NCI-H1105 (cell line): ENCODE measurements at places on chromosomes 1 and 21.

GRCh38 chr1:52296345-52296744 lies 69.7 kb downstream of the CC2D1B start:
- DNase-seq = peak; percentile 30

DNA sequence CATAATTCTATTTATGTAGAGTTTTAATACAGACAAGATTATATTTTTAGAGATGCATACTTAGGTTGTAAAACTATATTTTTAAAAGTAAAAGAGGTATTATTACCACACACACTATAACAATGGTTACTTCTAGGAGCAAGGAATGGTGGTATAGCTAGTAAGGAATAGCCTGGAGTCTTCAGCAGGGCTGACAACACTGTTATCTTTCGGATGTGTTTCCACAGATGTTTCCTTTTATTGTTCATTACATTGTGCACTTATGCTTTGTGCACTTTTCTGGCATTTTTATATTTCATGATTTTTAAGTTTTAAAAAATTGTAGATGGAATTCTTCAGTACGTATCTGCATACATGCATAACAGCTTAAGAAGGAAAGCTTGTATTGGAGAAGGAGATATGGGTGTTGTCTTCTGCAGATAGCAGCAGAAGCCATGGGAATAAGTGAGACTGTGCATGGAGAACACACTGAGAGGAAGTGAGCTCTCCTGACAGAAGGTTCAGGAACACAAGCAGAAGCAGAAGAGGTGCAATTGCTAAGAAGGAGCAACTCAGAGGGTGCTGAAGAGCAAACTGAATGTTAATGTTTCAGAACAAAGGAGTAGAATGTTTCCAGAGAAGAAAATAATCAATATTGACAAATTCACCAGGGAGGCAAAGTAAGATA lies 91.8 kb downstream of the UCHL5 start:
- DNase-seq = no peak

GRCh38 chr1:110668549-110668948 lies 6.2 kb downstream of the KCNA3 start:
- no peak for DNase-seq

GRCh38 chr1:175033953-175034352 lies 10.7 kb upstream of the MRPS14 start:
- no peak for DNase-seq

DNA sequence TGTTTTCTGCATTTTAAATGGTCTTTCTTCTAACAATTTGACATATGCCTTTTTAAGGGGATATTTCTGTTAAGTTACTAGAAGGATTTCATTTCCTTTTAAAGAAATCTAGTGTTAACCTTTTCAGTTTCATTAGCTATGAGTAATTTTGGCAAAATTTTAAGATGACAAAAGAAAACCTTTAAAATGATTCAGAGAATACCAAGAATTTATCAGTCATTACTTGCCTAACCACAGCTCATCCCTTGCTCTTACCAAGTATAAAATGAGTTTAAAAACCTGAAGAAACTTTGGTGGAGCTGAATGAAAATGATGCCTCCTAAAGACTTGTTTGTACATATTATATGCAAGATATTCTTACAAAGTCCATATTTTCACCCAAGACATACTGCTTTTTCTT lies 101.7 kb downstream of the NEK7 start:
- no peak for DNase-seq

- DNase-seq = no peak
Measured at GRCh38 chr1:178540646-178541045, 27.7 kb downstream of the TEX35 start.

DNA sequence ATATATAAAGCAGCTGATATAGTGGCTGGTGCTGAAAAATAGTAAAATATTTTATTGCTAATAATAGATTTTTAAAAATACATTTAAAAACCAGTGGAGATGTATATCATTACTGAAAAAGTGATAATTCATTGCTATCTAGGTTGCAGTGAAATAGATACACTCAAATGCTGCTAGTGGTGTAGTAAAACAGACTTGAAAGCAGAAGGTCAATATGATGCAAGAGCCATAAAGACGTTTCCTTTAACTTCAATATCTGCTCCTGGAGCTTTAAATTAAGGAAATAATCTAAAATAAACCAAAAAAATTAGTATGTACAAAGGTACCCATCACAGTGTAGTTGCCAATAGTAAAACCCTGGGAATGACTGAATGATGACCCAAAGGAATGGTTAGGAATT lies 26.2 kb downstream of the RHEX start:
- no peak for DNase-seq

- no peak for DNase-seq
Measured at GRCh38 chr1:80509965-80510522, 1290.7 kb upstream of the ADGRL2 start.

DNA sequence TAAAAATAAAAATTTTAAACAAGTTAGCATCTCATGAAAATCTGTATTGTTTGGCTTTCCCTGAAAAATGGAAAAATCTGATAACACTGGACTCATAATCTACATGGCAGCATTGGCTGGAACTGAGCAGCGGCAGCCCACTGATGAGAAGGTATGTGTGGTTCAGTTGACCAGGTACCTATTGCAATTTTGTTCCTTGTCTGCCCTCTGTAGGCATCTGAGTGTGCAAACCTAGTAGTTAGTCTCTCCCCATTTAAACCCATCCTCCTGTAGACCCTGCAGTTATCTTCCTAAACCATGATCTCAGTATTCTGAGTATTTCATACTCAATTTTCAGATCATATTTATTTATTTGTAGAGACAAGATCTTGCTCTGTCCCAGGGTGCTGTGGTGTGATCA lies 59.4 kb upstream of the SERBP1 start:
- no peak for DNase-seq

DNA sequence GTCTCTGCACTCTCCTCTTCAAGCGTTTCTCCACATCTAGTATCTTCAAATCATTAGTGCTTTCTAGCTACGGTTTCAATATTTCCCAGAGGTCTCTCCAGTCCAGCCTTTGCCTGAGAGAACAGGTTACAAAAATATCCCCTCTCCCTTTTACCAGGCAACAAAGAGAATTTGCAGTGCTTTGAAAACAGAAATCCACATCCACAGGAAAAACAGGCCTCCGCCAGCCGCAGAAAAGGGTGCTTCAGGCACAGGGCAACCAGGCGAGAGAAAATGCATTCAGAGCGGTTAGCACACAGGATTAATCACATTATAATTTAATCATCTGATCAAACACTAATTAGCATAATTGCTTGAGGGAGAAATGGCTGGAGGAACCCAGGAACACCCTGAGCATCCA lies 13.8 kb downstream of the DSCAM start:
- DNase-seq = no peak

- no peak for DNase-seq
Measured at GRCh38 chr1:53330819-53331218, 2.9 kb upstream of the LRP8 start.

DNA sequence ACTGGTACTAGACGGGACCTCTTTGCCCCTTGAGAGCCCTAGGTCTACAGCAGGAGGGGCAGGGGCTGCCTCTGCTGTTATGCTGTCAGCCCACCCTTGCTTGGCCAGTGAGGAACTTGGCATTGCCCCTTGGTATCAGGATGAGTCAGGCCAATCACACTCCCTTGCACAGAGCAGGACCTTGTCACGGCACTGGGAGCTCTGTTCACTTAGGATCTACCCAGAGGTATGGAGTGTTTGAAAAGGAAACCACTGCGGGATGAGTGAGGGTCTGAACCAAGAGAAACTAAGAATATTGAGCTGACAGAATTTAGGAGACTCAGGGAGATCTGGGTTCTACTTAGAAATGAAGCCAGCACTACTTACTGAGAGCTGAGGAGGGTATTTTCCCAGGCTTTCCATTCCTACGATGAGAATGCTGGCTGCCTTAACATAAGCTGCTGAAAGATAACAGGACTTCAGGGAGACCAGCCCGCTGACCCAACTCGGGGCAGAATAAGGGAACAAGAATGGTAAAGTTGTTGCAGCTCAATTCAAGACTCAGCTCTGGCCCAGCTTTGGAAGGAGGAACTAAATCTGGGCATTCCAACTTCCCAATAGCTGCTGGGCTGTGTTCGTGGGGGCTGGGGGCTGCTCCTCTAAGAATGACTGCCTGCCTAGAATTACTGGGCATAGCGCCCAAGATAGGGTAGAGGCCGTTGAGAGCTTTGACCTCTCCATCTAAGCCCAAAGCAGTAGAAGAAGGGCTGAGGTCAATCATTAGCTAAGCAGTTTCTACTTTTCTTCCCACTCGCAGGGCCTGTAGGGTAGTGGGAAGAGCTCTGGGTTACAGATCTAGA lies 1.5 kb downstream of the FABP3 start:
- DNase-seq = no peak

- DNase-seq = peak; percentile 66
Measured at GRCh38 chr1:161258439-161259344, at the start of gene PCP4L1. TSS of gene PCP4L1 (plus strand) at chr1:161258745. CDS start at chr1:161258975, 230 bp downstream.

DNA sequence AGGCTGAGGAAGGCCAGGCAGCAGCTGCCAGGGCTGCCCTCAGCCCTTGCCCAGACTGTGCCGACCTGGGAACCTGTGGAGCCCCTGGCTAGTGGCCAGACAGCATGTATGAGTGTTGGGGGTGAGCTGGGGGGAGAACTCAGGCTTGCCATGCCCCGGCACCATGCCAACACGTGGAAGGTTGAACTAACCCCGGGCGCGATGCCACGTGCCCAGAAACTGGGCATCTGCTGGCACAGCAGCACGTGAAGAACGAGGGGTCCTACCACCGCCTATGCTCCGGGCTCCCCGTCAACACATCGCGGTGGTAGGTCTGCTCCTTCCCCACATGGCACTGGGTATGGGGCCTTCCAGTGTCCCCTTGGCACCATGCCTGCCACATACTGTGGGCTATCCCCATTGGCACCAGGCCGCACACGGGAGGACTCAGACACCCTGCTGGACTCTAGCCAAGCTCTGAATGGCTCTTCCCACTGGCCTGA lies 68.7 kb downstream of the CASZ1 start:
- DNase-seq = peak; percentile 89

DNA sequence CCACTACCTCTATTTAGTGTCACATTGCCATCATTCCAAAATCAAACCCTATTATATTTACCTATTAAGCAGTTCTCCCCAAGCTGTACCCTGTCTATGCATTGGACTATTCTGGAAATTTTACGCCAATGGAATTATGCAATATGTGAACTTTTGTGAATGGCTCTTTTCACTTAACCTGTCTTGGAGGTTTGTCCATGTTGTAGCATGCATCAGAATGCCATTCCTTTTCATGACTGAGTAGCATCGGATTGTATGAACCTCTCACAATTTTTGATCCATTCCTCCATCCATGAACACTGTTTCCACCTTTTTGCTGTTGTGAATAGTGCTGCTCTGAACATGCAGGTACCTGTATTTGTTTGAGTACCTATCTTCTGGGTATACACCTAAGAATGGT lies 33.7 kb downstream of the FAM163A start:
- no peak for DNase-seq

GRCh38 chr1:228851193-228851592 lies 115.9 kb downstream of the RHOU start:
- no peak for DNase-seq

DNA sequence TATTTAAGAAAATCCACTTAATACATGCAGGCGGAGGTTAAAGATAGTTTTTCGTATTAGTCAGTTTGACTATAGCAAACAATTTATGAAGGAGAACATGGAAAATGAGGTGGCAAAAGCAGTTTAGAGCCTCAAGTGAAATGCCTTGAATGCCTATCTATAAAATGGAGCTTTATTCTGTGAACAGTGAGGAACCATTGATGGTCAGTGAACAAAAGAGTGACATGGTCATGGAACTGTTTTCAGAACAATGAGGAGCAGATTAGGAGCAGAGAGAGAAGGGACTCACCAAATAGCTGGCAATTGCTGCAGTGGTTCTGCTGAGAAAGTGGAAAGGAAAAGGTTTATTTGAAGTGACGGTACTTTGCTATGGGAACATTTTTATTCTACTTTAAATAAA lies 299.8 kb downstream of the DUSP10 start:
- DNase-seq = no peak

DNA sequence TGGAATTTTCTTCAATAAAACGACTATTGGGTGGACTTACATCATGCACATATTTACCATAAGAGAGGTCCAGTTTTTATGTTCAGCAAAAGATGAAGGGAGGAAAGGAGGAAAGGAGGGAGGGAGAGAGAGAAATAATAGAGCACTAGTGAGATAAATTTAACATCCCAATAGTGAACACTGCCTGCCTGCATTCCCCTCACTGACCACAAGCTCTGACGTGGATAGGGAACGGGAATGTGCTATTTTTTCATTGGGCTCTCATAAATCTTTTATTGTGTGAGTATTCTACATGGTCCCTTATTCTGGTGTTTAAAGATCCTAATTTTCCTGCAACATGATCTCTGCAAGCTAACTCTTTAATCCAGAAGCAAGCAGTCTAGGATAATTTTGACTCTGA lies 82.1 kb downstream of the TTC3 start:
- no peak for DNase-seq

GRCh38 chr1:163761898-163762297 lies 440.1 kb downstream of the NUF2 start:
- no peak for DNase-seq

GRCh38 chr1:23577056-23578004 lies 18.0 kb upstream of the ID3 start:
- no peak for DNase-seq

GRCh38 chr1:40955266-40955665 lies 24.2 kb upstream of the CTPS1 start:
- no peak for DNase-seq

GRCh38 chr21:26116456-26117011 lies 54.0 kb downstream of the APP start:
- DNase-seq = peak; percentile 23
